CD8-positive, alpha-beta T cell (primary cell): ENCODE measurements at places on chromosomes 5 and 9.

DNA sequence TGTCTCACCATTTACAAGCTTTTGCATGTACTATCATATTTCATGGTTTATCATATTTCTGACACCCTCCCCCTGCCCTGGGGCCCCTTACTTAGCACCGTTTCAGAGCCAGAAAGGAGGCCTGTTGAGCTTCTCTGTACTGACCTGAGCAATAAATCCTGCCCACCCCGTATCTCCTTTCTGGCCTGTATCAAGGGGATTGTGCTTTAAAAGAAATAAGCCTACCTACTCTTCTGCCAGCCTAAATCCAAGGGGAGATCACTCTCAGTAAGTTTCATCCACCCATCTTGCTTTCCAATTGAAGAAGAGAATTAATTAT, 54.0 kb upstream of the FST start:
- DNase-seq: no peak

DNA sequence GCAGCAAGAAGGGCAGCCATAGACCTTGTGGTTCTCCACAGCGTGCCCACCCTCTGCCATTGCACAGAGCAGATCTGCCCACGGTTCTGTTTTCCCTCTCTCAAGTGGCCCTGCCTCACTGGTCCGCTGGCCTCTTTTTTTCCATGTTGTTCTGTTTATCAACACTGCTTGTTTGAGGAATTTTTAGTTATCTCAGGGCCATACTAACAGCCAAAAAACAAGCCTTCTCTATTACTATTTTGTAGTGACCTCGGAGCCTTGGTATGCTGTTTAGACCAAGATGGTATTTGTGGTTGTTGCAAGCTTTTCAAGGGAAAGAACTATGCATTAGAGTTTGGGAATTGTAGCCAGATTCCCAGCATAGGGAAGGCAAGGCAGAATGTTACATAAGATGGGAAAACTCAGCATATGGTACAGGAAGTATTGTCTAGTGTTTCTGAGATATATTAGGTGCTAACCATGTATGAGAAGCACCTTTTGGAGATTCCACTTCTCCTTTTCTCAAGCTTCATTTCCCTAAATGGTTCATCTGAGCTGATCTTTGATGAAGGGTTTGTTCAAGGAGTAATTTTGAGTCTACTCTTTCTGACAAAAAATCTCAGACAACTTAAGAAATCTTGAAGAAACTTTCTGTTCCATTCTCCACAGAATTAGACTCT, 54.3 kb downstream of the NUP214 start:
- no peak for DNase-seq

- DNase-seq: no peak
Observed at GRCh38 chr9:88833946-88834345, 157.3 kb upstream of the S1PR3 start.

DNA sequence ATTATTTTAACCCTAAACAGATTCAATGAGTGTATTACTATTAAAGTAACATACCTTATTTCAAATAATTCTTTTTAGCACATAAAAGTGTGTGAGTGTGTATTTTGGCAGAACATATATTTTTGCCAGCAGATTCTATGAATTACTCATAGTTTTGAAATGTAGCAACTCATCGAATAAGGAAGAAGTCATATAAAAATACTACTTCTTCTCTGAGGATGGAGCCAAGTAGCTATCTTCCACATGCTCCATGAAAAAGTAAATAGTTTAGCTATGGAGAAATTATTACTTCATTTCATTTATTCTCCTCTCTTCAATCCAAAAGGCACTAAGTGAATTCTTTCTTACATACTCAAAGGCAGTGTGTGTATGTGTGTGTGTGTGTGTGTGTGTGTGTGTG, 1090.4 kb upstream of the CDH6 start:
- DNase-seq: no peak

- no peak for DNase-seq
Observed at GRCh38 chr9:26292943-26293342, 599.7 kb downstream of the CAAP1 start.

- DNase-seq: no peak
Observed at GRCh38 chr5:126284977-126285696, 138.1 kb upstream of the GRAMD2B start.

GRCh38 chr5:164372892-164373291, 867.5 kb downstream of the MAT2B start:
- DNase-seq: no peak

GRCh38 chr5:52869391-52869790, 81.7 kb downstream of the ITGA1 start:
- DNase-seq: no peak

GRCh38 chr5:3535414-3536211, 60.0 kb upstream of the IRX1 start:
- no peak for DNase-seq

- no peak for DNase-seq
Observed at GRCh38 chr9:17942498-17942897, 363.6 kb downstream of the SH3GL2 start.

DNA sequence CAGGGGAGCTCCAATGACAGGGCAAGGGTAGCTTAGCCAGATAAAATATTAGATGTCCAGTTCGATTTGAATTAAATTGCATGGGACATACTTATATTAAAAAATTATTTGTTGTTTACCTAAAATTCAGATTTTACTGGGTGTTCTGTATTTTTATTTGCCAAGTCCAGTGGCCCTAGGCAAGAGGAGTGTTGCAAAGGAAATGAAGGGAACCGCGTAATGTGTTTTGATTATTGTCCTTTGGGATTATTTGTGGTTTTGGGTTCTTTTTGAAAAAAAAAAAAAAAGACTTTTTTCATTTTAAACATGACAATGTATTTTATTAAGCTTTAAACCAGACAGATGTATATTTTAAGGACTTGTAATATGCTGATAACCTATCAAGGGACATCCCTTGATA, 179.3 kb downstream of the C9orf152 start:
- DNase-seq: no peak

- no peak for DNase-seq
Observed at GRCh38 chr5:7755958-7756357, 95.0 kb downstream of the CFAP90 start.

- no peak for DNase-seq
Observed at GRCh38 chr5:151665613-151666012, 21.1 kb downstream of the SPARC start.

DNA sequence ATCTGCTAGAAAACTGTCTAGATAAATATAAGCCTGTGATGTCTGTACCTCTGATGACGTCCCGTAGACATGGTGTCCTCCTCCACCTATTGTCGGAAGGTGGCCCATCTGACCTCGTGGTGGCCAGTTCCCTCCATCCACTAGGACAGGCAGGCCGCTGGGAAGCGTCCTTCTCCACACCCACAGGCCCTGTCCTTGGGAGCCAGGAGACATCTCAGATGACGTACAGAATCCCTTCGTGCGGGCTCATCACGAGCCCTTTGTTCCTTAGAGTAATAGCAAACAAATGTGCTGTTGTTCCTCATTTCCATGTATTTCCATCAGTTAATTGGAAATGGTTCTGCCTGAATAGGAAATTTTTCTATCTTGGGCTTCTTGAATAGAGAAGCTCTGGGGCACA, 38.3 kb upstream of the TENT4A start:
- DNase-seq: no peak

GRCh38 chr9:100425758-100426157, 1.2 kb upstream of the MSANTD3 start:
- no peak for DNase-seq

DNA sequence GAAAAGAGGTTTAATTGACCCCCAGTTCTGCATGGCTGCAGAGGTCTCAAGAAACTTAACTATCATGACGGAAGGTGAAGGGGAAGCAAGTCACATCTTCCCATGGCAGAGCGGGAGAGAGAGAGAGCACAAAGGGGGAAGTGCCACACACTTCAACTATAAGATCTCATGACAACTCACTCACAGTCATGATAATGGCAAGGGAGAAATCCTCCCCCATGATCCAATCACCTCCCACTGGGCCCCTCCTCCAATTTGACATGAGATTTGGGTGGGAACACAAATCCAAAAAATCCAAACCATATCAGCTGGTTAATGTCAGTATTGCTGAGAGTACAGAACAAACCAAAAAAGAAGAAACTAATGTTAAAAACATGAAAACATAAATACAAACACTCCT, 120.2 kb downstream of the STARD4 start:
- no peak for DNase-seq

GRCh38 chr5:3105581-3105980, 354.1 kb upstream of the IRX2 start:
- no peak for DNase-seq

DNA sequence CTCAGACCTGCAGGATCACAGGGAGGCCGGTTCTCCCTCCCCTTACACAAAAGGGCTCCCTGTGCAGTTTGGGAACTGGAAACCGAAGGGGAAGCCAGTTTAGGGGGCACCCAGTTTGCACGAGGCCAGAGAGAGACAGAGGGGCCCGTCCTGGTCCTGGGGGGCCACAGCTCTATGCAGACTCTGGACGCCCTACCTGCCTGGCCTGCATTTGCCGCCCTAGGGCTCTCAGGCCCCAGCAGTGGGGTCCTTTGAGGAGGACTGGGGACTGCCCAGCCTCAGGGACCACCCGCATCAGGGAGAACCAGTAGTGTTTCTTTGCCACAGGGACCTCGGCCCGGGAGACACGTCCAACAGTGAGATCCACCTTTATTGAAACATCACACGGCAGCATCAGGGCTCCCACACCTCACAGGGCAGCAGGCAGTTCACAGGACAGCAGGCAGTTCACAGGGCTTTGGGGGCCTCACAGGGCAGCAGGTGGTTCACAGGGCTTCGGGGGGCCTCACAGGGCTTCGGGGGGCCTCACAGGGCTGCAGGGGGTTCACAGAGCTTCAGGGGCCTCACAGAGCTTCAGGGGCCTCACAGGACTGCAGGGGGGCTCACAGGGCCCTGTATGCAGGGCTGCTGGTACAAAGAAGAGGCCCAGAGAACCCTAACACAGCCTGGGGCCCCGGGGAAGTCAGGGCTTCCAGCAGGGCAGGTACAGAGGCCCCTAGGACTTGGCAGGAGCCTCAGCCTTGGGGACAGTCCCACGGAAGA, 648 bp upstream of the NSMF start:
- DNase-seq: no peak

DNA sequence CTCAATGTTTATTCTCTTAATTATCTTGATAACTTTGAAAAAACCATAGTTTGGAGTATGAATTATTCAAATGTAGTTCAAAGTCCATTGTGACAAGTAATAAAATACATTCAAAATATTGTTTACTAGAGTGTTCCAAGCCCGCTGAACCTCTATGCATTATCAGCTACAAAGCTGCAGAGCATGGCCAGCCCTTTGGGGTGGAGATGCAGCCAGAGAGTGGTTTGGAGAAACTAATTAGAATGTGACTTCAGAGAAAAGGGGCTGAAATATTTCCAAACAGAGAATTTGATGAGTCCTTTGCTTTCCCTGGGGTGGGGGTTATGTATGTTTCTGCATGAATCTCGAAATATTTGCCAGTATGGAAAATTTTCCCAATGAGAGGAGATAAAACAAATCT, 211.3 kb downstream of the NTRK2 start:
- DNase-seq: no peak

DNA sequence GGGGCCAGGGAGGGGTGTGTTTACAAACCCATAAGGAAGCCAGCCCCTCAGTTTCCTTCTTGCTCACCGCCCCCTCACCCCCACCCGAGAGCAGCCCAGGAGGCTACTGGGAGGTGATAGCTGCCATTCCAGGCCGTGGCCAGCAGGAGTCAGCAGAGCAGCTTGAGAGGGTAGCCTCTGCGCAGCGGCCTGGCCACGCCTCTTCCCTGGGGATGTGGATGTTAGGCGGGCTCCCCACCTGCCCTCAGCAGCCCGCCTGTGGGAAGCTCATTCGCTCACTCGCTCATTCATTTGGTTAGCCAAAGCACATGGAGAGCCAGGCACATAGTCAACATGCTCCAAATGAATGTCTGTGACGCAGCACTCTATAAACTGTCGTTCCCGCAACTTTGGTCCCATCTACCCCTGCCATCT, 6.1 kb upstream of the DPM2 start:
- peak; percentile 78 for DNase-seq

DNA sequence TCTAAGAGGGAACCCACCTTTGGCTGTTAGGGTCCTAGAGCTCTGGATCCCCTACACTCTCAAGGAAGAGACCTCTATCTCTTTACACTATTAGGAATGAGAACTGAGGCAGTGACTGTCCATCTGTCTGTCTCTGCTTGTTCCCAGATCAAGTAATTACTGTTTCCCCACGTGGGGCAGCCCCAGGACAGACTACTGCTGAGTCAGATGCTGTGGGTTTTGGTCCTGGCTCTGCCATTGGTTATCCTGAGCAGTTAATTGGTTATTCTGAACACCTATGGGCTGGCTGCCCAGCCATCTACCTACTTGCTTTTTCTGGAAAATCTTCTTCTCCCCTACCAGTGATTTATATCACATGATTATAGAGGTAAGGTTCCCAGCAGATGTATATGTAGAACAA, 33.3 kb downstream of the FBXO10 start:
- DNase-seq: no peak

DNA sequence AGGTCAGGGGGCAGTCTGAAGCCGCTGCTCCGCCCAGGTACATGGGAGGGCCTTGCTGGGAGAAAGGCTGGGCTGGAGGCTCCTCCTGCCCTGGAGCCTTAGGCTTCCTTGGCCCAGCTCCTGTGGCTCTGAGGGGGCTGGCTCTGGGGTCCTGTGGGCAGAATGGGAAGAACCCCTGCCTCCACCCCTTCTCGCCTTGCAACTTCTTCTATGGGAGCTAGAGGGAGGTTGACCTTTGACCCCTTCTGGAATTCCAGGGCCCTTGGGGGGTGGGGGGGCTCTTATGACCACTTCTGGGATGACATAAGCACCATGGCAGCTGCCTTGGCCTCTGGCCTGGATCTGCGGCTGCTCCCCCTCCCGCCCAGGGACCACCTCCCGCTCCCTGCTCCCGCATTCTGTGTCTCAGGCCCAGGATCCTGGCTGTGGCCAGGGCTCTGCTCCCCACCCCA, 32.2 kb downstream of the IER5L start:
- no peak for DNase-seq

DNA sequence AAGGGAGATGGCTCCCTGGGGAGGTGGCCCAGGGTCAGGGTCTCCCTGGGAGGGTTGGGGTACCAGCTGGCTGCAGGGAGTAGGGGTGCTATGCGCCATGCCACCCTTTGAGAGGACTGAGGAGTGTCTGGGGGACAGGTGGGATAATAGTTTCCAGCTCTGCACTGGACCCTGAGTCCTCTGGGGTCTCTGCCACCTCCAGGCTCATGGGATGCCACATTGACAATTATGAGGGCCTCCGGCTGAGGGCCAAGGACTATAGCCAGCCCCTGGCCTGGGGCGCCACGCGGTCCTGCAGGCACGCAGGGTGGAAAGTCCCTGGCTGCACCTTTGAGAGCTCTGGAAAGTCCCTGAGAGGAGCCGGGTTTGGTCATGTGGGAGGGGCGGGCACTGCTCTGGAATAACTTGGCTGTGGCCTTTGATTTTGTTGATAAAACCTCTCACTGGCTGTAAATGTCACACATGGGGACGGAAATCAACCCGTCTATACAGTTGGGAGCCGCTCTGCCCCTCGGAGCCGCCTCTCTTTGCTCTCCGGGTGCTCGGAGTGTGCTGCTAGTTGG, 16.0 kb downstream of the TRAF2 start:
- peak; percentile 60 for DNase-seq

DNA sequence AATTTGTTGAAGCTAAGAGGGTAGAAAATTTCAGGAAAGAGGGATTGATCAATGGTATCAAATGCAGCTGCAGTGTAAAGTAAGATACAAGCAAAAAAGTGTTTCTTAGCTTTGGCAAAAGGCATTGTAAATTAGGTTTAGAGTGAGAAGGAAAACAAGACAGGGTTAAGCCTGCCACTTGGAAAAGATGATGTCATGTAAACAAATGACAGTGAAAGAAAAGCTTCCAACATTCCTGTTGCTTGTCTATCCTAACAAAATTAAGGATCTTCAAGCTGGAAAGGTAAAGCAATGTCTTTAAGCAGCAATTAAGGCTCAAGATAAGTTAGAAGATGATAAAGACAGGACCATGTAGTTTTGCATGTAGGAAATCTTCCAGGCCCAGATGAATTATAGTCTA, 139.1 kb upstream of the PPP2R2B start:
- no peak for DNase-seq
